Stimulated activated CD8-positive, alpha-beta memory T cell treated with anti-CD3 and anti-CD28 coated beads, Interleukin-4, amount 100 ng/mL, for 48 hours (primary cell): ENCODE measurements at places on chromosomes 16 and 17.

DNA sequence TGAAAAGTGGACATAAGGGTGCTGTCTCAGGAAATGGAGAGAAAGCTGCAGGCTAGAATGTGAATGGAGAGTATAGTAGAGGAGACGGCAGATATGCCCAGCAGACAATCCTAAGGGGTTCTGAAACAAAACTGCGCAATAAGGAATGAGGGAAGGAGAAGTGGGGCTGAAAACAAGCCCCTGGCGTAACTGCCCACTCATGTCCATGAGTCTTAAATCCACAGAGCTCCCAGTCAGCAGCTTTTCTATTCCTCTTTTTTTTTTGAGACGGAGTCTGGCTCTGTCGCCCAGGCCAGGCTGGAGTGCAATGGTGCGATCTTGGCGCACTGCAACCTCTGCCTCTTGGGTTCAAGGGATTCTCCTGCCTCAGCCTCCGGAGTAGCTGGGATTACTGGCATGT is 5.9 kb downstream of the STRADA start:
- no peak for DNase-seq

DNA sequence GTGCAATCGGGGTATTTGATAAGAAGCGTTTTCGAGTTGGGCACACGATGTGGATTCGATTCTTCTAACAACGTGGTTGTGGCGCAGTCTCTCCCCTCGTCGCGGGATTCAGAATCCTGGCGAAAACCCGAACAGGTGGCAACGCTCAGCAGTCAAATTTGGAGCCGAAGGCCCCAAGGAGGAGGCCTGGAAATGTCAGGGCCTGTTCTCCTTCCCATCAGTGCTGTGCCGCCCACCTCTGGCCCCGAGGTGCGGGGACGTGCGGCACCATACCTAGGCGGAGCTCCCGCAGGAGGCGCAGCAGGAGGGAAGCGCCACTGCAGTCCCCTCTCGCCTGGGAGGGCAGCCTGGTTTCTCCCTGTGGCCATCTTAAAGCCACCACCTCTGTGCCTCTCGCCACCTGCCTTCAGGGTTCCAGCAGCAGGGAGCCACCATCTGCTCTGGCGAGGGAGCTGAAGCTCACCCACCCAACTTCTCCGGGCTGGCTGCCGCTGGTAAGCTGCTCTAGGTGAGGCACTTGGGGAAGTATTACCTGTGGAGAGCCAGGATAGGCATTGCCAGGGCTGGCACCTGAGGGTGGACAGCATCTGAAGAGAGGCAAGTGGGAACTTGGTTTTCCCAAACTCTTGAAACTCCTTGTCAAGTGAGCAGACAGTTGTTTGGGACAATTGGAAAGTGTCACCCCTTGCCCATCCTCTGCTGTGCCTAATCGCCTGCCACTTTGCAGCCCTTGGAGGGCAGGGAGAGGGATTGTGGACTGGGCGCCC is 2.6 kb upstream of the AATF start:
- no peak for DNase-seq

DNA sequence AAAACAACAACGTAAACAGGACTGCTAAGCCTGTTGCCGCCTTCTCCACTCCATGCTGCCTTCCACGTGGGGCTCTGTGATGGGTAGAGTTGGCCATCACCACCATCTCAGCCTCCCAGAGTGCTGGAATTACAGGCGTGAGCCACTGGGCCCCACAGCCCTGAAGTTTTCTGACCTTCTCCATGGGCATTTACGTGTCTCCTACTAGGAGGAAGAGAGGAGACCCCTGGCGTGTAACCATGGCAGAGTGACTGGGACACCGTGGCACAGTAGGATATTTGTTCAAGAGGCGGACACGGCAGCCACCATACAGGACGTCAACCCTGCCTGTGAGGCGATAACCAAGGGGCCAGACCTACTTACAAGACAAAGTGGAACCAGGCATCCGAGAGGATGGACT is 31.1 kb downstream of the TRPV3 start:
- no peak for DNase-seq

- peak; percentile 25 for DNase-seq
Measured at GRCh38 chr16:53022374-53022773, 30.3 kb downstream of the CHD9NB start.

DNA sequence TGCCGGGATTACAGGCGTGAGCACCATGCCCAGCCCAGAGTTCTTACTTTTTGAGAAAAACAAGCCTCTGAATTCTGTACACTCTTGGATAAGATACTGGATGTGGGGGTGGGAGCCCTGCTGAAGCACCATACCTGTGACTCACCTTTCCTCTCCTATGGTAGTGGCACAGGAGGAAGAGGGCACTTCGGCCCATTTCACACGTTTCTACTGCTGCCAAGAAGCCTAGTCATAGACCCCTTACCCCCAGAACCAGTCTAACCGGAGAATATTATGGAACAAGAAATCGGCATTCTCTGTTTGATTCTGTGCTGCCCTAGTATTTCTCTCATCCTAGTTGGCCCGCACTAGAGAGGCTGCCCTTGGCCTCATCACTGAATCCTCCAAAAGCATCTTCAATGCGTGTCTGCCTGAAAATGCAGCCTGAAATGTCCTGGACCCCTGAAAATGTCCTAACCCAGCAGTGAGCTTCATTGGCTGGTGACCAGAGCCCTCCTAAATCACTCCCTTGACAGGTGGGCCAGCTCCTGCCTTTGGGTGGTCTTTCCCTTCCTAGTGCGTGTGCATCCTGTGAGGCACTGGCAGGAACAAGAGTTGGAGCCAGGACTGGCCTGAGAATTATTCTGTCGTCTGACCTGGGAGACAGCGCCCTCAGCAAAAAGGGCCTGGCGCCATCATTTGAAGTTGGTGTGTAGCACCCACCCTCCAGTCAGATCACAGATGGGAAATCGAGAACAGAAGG is 37.9 kb downstream of the NDEL1 start:
- peak; percentile 7 for DNase-seq
